ENCODE measurements at places on chromosomes 11 and 22. TPM values are rescaled to one million over a fixed set of nuclear protein-coding genes. Genes with fewer than 3 reads are reported as not detected.

THOC5 gene
- 50.9 TPM for total RNA-seq

- peak; percentile 76 for DNase-seq
Measured at GRCh38 chr11:114075891-114076441, 16.5 kb downstream of the ZBTB16 start.

GRCh38 chr22:42714768-42715390 lies 5.8 kb downstream of the A4GALT start:
- no peak for DNase-seq

DNA sequence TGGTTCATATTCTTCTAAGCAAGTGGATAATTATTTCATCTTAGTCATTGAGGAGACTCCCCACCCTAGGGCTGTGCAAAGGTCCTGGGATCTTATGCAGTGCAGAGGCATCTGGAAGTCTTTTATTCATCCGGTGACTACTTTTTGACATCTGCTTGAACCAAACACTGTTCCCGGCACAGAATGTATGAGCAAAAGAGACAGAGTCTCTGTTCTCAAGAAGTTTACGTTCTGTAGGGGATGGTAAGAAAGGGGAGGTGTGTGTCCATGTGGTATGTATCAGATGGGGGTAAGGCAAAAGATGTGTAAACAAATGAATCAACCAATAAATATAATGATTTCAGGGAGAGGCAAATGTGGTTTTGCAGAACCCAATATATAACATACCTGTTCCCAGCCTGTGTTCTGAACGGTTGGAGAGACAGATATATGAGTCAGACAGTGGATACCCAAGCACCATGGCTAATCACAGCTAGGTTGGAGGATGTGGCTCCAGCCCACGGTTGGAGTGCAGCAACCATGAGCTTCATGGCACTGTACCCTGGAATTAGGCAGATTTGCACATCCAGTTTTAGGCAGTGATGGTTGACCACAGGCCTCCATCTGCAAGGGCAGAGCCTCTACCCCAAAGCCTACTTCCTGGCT lies 75.1 kb upstream of the CADM1 start:
- no peak for DNase-seq

TMEM109 gene
- 40.4 TPM for total RNA-seq

GRCh38 chr22:27713461-27713860 lies 88.1 kb downstream of the MN1 start:
- DNase-seq = no peak

DNA sequence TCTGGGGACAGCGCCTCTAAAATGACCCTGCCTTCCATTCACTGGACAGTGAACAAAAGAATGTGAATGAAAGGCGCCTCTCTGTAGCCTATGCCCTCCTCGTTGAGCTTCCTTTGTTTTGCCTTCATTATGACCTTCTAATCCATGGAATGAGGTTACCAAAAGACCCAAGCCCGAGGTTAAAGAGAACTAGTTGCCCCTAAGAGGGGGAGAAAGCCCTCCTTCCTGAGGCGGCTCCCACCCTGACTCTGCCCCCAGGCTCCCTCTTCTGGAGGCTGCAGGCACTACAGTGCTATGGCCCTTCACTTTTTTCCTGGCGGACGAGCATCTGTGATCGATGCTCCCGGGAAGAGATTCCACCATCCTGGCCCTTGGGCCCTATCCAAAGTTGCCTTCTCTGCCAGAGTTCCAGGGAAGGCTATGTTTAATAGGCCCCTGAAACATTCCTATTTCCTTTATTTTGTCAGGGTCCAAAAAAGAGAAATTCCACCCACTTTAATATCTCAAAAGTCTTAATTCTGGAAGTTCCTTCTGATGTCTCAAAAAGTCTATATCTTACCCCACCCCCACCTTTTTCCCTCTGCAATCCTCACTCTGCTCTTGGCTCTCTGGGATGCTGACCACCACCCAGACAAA lies 147.3 kb downstream of the FEZ1 start:
- peak; percentile 43 for DNase-seq

MS4A6E gene
- not detected for total RNA-seq

Data from hematopoietic multipotent progenitor cell (in vitro differentiated cells).